ENCODE measurements at places on chromosomes 7 and 10. TPM values are rescaled to one million over a fixed set of nuclear protein-coding genes. Genes with fewer than 3 reads are reported as not detected.

GRCh38 chr7:147818317-147818716, 772.2 kb upstream of the C7orf33 start:
- DNase-seq: no peak

Gene RNF32
- 0.34 TPM for polyA plus RNA-seq

- DNase-seq: no peak
These were observed 38.3 kb downstream of the GPAM start for GRCh38 chr10:112145263-112145662.

Gene LLCFC1
- polyA plus RNA-seq: not detected

- no peak for DNase-seq
These were observed 348.7 kb downstream of the EXOC4 start for GRCh38 chr7:133601617-133602016.

GRCh38 chr10:97701438-97702069, 12.0 kb upstream of the MARVELD1 start:
- DNase-seq: peak; percentile 44

DNA sequence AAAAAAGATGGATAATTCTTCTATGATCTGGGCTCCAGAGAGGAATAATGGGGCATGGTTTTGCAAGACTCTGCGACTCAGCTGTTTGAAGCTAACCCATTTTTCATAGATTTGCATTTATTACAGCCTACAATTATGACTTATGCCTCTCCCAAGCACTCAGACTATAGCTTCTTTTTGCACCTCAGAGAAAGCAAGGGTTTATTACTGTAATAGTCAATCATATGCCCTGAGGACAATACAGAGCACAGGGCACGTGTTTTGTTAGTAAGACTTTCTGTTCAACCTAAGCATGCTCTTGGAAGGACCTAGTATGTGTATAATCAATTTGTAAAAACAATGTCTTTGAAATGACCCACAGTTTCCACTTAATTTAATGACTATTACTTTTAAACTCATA, 221.2 kb downstream of the PARD3 start:
- DNase-seq: no peak

DNA sequence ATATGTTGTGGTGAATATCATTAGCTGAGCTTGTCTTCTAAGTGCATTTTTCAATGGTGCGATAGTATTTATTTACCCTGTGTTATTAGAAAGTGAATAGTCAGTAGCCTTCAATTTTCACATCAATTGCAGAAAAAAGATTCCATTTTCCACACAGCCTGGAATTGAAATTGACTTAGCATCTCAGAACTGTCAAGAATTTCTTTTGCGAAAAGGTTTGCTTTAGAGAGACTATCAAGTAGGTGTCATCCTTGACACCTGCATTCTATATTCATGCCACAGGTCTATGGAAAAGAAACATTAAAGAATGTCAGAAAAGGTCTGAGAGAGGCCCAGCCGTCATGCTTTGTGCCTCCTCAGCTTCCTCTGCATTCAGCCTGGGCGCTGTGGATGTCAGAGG, 504.9 kb downstream of the PARD3 start:
- DNase-seq: no peak

DNA sequence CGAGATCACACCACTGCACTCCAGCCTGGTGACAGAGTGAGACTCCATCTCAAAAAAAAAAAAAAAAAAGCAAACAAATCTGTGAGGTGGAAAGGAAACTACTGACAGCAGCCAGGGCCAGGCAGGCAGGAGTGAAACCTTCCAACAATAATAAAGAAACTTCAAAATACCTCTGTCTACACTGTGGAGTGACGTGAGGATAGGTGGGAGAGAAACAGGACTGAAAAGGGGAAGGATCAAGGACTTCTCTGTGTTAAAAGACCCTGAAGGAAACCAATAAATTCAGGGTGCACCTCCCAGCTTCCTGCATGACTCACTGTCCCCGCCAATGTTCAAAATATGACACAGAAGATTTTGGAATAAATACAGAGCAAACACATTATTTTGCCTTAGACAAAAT, 82.9 kb downstream of the KIAA1549 start:
- no peak for DNase-seq

DNA sequence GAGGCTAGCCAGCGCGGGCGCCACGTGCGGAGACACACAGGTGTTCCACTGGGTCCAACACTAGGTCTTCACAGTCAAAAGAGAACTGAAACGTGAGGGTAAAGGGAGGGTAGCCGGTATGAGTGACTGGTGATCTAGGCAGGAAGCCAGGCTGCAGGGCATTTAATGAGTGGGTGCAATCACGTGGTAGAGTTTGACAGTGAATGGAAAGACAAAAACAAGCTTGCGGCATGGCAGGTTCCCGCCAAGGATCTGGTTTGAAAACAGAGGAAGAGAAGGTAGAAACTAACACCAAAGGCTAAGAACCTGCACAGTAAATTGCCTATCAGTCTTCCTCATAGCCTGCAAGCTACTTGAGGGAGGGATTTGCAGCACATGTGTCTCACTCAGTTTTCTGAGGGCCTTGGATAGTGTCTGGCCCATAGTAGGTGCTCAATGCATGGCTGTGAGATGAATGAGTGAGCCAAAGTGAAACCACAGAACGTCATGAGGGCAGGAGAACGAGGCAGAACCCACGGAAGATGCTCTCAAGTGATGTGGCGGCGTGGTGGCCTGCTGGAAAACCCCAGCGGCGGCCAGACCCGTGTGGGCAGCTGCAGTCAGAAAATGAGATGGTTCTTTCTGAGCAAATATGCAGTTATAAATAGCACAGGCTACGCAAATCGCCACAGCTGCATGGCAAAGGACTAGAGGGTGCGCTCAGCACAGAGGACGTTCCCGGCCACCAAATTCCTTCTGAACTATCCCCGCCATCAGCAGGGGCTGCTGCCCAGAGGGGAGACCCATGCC, 183.6 kb upstream of the NFE2L3 start:
- no peak for DNase-seq

GRCh38 chr7:100949933-100950443, 654 bp downstream of the MUC3A start:
- DNase-seq: no peak

DNA sequence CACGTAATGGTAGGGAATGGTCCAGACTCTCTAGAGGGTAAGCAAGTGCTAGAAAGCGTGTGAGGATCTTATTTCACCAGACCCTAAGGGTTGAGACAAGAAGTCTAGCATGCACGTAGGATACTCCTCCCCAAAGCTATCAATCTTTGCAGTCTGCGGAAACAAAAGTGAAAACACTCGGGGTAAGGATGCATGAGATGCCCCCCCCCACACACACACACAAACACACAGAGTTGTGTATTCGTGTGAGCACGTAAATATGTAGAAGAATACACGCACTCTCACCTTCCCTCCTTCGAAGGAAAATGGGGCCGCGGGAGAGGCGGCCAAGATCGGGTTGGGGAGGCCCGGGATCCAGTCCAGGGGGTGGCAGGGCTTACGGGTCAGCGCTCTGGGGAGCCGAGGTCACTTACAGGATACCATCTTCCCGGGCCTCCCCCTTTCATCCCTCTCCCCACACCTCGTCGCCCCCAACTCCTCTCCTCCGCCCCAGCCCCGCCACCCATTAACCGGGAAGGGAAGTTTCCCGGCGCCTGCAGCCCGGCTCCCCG, 455 bp downstream of the CUL2 start:
- DNase-seq: no peak
